Ammon's horn (tissue), 1 donor: ENCODE measurements at places on chromosomes 5 and 9.

DNA sequence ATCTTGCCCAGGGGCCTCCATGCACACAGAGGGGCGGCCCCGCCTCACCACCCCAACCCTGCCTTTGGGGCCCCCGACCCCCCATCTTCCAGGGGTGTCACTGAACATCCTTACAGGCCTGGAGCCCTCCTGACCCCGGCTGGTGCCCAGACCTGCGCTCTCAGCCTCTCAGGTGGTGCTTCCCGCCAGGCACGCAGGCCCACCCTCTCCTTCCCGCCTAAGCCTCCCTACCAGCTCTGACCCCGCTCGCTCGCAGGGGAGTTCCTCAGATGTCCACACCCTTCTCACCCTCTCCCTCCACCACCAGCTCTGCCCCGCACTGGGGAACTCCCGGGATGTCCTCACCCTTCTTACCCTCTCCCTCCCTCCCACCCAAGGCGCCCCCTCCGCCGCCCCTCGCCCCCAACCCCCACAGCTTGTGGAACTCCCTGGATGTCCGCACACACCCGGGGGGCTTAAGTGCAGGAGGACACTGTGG, 12.3 kb upstream of the QRFP start:
- DNase-seq = no peak

- DNase-seq = no peak
Observed at GRCh38 chr9:15743512-15743911, 190.7 kb downstream of the CCDC171 start.

DNA sequence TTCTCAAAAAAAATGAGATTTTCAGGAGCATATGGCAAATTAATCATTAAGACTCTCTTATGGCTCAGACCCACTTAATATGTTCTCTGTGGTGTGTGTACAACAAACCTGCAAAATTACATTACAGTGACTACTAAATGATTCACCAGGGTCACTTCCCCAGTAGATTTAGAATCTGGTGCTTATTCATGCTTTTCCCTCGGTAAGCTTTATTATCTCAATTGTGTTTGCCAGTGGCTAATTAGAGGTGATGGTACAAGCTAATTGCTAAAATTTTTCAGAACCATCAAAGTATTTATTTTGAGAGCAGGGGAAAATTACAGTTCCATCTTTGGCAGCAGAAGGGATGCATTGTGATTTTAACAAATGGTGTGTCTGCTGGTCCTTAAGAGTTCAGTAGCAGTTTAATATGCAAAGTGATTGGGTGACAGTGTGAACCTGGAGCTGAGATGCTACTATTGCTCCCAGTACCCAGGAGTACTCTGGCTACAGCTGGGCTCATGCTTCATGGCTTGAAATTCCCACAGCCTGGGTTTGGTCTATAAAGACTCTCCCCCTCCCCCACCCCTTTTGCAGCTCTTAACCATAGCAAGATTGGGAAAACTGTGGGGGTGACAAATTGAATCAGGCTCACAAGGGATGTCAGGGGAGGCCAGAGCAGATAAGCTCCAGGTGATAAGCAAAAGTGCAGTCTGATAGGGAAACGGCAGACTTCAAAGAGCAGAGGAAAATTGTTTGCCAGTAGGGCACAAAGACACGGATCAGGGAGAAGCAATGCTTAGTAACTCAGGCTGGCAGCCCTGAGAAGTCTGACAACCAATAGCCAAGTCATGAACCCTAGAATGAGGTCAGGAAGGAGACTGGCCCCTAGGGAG, 92.8 kb upstream of the RAD23B start:
- DNase-seq = no peak

GRCh38 chr5:142420561-142421227, 95.9 kb upstream of the SPRY4 start:
- no peak for DNase-seq

DNA sequence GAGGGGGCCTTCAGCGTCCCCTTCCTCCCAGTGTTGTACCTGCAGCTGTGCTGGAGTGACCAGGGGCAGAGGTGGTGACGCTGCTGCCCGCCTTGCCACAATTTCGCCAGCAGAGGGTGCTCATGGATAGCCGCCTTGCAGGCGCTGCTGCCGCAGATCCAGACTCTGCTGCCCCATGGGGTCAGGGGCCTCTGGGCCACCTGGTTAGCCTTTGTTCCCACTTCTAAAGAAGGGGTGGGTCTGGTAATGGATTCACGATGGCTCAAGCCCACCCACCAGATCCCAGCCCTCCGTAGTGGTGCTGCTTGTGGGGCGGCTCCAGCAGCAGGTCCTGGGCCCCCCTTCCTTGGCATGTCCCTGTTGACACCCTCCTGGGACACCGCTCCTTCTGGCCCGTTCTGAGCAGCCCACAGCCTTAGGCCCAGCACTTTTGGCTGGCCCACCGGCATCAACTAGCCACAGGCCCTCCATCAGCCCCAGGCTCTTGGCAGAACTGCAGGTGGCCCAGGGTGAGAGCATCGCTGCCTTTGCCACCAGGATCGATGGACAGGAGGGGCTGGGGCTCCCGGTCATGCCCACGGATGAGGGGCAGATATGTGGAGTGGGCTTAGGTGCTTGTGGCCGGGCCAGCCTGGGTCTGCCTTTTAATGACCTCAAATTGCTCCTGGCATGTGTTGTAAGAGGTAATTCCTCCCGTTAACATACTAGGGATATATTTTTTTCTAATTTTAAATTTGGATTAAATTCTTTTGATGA, 57.2 kb downstream of the COL5A1 start:
- peak; percentile 70 for DNase-seq

- DNase-seq = no peak
Observed at GRCh38 chr9:132461971-132462370, 52.0 kb downstream of the CFAP77 start.

DNA sequence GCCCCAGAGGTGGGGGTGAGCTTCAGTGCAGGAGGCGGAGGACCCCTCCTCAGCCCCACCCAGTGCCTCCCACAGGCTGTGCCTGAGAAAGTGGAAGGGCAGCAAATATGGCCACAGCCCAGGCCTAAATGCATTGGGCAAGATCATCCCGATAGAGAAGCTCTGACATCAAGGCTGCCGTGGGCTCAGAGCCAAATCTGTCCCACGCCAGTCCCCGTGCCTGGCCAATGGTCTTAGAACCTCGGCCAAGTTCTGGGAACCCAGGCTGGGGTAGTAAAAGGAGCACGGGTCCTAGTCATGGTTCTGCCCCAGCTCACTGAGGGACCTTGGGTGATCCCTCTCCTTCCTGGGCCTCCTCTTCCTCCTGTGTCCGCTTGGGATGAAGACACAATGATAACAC, 27.7 kb upstream of the TNIP1 start:
- DNase-seq = no peak

DNA sequence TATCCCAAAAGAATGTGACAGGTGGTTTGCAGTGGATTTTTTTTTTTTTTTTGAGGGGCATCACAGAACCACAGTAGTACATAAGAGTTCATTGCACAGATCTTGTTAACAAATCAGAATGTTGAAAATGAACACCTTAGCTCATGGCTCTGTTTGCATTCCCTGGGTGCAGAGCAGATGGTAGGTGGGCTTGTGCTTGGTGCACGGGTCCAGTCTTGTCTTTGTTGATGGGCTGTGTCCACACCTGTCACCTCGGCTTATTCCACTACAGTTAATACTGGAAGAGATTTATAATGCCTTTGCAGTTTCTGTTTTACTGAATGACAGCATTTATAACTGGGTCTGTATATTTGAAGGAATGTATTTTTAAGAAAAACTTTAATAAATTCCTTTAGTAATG, 146.6 kb downstream of the KDM4C start:
- DNase-seq = no peak

GRCh38 chr5:132471944-132472343, 18.6 kb downstream of the IRF1 start:
- no peak for DNase-seq

GRCh38 chr9:72312386-72312987, 52.5 kb downstream of the ZFAND5 start:
- DNase-seq = no peak

DNA sequence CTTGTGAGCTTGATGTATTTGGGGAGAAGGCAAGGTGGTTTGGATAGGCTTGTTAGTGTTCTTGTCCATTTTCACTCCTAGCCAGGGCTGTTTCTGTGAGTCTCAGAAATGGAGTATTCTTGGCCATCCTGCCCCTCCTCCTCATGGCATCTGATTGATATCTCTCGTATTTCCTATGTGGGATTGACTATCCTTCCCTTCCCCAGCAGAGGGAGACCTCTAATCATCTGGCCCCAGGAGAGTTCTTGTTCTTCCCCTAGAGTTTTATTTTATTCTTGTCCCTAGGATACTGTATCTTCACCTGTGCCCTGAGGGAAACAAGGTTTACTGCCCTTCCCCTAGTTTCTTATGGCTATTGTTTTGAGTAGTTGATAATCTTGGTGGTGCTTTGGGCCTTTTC, 114.4 kb downstream of the VPS13A start:
- no peak for DNase-seq

DNA sequence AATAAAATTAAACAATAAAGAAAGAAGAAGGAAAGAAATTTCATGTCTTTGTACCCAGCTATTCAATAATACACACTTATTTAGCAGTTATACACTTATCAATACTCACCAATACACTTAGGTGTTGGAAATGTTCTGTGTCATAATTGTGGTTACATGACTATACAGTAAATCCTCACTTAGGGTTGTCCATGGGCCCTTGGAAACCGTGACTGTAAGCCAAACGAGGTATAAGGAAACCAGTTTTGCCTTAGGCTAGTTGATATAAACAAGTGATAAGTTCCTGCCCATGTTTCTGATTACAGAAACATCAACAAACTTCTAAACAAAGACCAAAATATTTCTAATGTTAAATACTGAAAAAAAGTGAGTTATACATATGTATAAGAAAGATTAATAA, 10.0 kb upstream of the SLCO4C1 start:
- DNase-seq = no peak

- no peak for DNase-seq
Observed at GRCh38 chr9:88531920-88532698, 2.9 kb upstream of the NXNL2 start.

GRCh38 chr5:30918171-30918570, 275.3 kb upstream of the CDH6 start:
- no peak for DNase-seq

- no peak for DNase-seq
Observed at GRCh38 chr5:154631141-154631540, 124.0 kb upstream of the LARP1 start.

GRCh38 chr5:14242871-14243383, 99.8 kb downstream of the TRIO start:
- no peak for DNase-seq

- no peak for DNase-seq
Observed at GRCh38 chr5:160390787-160391696, 8.8 kb downstream of the FAM200C start.

DNA sequence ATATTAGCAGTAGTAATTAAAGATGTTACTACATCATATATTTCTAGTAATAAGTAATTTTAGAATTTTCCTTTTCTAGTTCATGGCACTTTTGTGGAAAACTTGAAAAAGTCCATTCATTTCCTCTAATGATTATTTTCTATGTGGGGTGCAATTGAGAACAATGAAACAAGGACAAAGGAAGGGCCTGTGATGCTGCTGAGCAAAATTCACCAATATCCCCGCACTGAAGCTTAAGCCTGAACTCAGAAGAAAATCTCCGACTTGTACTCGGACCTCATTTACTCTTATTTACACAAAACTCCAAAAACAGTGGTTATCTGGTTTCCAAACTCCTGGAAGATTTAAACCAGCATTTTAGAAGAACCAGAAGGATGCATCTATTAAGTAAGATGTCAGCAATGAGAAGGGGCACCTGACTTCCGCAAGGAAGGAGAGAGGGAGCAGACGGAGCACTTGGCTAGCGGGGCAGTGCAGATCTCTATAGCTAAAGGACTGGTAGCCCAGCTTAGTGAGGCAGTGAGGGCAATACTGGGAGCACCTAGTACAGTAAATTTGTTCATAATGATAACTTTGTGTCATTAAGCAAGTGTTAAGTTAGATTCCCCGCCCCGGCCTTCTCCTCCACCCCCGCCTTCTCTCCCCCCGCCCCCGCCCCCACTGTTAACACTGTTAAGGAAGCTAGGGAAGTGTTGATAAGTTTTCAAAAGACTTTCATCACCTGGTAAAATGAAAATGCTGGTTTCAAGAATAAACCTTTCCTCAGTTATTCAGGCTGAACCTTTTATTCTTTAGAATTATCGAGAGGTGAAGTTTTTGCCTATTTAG, 123.3 kb downstream of the ZSWIM6 start:
- no peak for DNase-seq
